KBM-7 (cell line): ENCODE measurements at places on chromosomes 6 and 20.

GRCh38 chr6:30664994-30665767 lies 7.6 kb downstream of the DHX16 start:
- no peak for DNase-seq

DNA sequence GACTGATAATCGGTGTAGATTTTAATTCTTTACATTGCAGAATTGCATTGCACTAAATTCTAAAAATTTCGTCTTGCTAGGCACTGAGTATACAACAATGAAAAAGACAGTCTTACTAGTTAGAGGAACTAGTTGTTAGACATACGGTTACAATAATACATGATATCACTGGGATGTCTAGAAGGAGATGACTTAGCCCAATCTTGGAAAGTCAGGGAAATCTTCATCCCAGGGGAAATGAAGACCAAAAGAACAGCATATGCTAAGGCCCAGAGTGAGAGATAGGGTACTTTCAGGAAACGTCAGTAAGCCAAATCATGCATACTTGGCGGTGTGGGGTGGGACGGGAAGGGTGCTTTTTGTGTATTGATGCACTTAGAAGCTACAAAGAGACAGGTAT lies 901 bp downstream of the CEP57L1 start:
- no peak for DNase-seq

DNA sequence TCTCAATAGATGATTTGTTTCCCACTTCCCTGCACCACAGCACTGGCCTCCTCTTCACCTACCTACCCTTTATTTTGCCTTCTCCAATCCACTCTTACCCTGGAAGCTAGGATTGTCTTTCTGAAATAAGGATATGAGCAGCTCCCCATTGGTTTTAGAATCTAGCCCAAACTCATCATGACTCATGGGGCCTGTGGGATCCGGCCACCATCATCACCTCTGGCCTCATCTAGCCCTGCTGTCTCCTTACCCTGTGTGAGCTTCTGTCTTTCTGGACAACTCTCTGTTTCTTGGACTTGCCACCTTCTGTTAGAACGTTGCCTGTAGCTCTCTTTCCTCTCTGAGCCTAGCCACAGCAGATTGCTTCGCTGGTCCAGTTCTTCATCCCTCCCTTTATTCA lies 277.1 kb downstream of the PAX1 start:
- DNase-seq: no peak

GRCh38 chr20:56428410-56428809 lies 16.4 kb downstream of the CASS4 start:
- no peak for DNase-seq

- peak; percentile 21 for DNase-seq
Observed at GRCh38 chr6:53048431-53049195, 16.6 kb upstream of the FBXO9 start.

DNA sequence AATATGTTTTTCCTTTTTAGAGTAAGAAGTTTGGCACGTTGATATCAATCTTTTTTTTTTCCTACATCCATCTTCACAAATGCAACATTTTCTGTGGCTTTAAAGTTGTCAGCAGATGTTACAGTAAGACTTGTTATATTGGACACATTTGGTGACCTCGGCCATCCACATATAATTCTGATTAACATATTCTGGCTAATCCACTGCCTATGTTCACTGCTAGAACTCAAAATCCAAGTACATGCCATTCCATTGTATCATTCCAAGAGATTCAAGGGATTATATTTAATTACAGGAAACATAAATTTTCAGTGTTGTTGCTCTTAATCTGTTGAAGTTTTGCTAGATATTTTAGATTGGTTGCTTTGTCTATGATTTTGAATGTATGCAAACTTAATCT lies 367.6 kb downstream of the TENT5A start:
- no peak for DNase-seq

DNA sequence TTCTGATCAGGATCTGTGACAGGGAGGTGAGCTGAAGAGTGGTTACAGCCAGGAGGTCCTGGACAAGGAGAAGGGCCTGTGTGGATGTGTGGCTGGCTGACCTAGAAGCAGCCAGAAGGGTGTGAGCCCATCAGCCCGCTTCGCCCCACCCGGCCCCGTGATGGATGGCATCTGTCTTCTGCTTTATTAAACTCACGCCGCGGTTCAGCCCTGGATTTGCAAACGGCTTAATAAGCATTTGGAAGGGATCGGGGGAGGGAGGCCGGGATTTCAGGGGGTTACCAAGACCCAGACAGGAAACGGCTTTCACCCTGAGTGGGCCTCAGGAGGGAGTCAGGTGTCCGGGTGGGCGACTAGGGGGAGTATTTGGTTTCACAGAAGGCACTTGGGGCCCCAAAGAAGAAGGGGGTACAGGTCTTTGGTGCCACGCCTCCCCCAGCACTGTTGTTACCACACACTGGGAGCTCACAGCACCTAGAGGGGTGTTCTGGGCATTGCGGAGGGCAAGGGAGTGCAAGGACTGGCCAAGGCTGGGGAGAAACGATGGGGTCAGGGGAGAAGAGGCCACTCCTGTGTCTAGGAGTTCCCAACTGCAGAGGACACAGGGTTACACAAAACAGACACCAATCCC lies 53.8 kb upstream of the FOXP4 start:
- no peak for DNase-seq

DNA sequence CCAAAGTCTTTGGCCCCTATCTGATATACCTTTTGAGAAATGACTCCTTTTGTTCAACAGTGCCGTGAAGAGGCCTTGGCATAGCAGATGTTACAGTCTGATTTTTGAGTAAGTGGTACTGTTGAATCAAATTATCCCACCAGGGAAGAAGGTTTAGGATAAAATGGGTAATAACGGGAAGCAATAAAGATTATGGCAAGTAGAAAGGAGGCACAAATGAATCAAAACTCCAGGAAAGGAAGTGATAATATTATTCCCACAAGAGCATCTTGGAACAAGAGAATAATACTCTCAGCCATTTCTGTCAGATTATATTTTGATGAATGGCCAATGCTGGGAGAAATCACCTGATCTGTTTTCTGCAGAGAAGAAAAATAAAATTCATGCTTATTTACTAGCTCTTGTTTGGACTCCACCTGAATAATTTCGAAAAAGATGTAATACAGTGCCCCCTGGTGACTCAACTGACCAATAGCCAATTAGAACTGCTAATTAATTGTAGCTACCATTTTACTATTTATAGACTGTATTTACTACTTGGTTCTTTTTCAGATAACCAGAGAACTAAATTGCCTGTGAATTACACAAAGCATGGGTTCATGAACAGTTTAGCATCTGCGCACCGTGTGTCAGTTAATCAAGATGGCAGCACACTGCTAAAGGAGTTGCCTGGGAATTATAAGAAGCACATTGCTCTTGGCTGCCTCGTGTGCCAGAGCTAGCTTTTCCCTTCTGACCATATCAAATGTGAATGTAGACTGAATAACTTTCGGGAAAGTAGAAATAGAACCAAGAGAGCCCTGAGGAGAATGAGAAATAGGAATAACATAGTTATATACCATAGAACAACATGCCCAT lies 78.5 kb upstream of the TRDN start:
- DNase-seq: peak; percentile 30

DNA sequence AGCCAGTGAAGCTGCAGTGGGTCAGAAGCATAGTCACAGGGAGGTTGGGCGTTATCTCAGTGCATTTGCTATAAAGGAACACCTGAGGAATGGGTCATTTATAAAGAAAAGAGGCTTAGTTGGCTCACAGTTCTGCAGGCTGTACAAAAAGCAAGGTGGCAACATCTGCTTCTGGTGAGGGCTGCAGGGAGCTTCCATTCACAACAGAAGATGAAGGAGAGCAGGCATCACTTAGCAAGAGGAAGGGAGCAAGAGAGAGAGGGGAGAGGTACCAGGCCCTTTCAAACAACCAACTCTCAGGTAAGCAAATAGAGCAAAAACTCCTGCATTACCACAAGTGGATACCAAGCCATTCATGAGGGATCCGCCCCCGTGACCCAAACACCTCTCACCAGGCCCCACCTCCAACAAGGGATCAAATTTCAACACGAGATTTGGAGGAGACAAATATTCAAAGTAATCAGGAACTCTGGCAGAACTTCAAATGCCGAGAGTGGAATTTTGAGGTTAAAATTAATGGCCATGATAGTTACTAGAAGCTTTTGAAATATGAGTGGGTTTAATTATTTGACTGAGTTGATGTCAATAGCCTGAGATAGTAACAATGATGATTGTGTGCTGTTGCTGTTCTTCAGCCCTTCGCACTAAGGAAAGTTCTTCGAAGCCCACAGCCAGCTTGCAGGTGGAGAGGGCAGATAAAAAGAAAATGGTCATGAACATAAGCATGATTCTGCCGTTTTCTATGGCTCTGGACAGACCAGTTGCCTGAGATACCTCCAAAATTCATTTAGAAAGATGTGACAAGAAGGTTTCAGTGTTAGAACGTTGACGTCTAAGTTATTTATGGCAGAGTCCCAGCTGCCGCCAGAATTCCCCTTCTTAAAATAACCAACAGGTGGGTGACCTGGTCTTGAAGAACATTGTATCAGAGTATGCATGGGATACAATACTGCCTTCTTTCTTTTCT lies 55.3 kb upstream of the ADTRP start:
- DNase-seq: no peak

GRCh38 chr6:117557951-117558350 lies 44.4 kb downstream of the GOPC start:
- no peak for DNase-seq

DNA sequence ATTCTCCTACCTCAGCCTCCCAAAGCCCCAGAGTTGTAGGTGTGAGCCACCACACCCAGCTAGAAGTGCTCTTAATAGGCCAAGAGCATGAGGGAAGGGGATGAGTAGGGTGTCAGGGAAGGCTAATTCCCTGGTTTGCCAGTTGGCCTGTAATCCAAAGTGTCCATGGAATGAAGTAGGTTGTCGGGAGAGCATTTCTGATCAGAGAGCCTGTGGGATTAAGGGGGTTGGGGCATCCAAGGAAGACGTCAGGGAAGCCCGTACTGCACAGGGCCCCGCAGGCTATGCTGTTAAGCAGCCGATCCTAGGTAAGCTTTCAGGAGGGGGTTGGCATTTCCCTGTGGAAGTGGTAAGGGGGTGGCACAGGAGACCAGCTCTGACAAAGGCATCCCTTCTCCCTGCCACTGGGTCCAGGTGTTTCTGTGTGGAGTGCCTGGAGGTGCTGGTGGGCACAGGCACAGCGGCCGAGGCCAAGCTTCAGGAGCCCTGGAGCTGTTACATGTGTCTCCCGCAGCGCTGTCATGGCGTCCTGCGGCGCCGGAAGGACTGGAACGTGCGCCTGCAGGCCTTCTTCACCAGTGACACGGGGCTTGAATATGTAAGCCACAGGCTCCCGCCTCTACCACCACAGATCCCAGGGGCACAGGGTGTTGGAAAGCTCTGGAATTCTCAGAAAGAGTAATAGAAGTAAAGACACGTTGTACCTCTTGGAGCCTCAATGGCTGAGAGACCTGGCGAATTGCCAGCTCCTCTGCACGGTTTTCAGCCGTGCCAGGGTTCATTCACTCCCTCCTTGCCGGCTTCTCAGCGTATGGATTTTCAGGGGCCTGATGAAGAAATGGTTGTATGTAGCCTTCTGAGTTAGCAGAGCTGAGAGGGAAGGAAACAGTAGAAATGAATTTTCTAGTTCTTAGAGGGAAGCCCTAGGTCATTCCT lies 21.4 kb upstream of the MAPRE1 start:
- no peak for DNase-seq

DNA sequence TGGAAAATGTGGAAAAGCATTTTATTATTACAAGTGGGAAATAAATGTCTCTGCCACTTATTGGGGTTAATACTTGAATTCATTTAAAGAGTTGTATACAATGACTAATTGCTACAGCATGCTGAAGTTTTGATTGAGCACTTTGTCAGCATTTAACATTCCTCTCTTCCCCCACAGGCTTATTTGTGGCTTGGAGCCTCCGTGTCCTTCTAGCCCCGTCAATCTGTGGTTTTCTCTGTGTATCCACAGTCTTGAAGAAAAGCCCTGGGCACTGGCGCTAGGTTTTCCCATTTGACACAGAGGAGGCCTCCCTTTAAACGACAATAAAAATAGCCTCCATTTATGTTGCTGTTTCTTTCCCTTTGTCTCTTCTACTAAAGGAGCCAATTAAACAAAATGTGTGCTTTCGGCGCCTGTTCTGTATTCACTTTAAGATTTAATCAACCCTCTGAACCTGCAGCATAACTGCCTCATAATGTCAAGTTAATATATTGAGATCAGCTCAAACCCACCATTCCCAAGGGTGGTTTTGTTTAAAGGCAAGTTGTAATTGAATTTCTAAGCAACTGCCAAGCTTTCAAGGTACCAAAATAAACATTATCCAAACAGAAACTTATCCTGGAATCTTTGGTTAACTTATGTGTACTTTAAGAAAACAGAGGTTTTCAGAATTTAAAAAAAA lies 326.6 kb upstream of the RNF24 start:
- no peak for DNase-seq

DNA sequence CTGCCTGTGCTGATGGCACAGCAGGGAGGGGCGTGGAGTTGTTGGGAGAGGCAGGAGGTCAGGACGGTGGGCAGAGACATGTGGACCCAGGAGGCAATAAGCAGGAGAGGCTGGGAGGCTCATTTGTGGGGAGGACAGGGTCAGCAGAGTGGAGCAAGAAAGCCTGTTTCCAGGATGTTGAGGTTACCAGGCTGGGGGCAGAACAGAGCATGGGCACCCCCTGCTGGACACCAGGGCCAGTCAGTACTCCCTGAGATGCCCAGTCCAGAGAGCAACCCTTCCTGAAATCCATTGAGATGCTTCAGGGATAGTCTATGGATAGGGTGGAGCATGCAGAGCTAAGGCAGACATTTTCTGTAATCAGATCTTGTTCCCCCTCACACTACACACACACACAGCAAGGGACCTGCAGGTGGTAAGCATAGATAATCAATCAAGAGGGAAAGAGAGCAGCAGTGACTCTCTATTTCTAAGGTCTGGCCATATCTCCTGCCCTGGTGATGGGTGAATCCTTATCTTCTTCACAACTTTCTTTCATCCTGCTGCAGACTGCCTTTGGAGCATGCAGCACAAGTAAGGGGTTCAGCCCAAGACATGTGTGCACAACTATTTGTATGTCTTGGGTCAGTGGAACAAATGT lies 41.7 kb downstream of the MOCS1 start:
- DNase-seq: peak; percentile 25

DNA sequence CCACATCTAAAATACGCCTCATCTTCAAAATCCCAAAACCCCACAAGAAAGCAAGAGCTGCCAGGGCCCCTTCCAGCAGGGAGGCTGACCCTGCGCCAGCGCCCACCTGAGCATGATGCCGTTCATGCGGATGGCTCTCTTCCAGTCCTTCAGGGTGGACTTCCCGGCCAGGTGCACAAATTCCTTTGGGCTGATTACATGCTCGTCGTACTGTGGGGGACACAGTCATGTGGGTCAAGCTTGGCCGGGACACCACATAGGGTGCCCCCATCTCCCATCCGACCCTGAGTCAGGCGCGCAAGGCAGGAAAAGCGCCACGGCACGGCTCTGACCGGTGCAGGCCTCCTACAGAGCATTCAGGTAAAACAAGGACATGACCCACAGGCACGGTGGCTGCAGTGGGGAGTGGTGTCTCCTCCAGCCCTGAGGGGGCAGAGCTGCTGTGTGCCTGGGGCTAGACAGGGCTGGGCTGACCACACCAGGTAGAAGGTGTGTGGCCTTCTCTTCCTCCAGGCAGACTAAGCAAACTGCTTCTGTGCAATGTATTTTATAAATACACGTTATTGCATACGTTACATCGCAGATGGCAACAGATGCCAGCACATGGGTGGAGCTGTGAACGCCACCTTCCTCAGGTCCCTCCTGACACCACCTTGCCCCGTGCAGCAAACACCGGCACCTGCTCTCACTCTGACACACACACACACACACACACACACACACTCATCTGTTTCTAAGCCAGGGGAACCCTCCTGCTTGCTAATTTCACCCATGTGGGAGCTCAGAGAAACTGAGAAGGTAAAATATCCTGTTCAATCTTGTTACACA lies 23.8 kb upstream of the HELZ2 start:
- no peak for DNase-seq
